ENCODE measurements at places on chromosomes 3 and 15. TPM values are rescaled to one million over a fixed set of nuclear protein-coding genes. Genes with fewer than 3 reads are reported as not detected.

EHHADH gene
- 59.1 TPM for total RNA-seq

- H3K4me1 ChIP-seq, result no peaks in the 10 kb centered on the region
- no peaks in the 10 kb centered on the region for H3K36me3 ChIP-seq
- DNase-seq, result no peak
- H3K27ac ChIP-seq, result no peak overlapping the region
- H3K4me3 ChIP-seq, result no peak overlapping the region
These were observed 44.8 kb downstream of the FGD5 start for GRCh38 chr3:14863333-14864100.

DNA sequence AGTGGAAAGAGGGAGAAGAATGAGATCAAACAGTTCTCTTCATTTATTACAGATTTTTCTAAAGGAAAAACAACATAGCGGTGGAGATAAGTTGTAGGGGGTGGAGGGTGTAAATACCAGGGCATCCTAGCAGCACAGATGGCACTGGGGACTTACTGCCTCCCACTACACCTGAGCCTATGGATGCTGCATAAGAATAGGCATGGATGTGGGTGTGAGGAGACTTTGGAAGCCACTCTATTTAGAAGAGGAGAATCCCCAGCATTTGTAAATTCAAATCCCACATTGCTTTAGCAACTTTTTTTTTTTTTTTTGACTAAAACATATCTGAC, 27.4 kb upstream of the IL1RAP start:
- no peak for DNase-seq
- H3K4me3 ChIP-seq, result no peak overlapping the region
- H3K4me1 ChIP-seq, result no peaks in the 10 kb centered on the region
- no peak overlapping the region for H3K27ac ChIP-seq

DNA sequence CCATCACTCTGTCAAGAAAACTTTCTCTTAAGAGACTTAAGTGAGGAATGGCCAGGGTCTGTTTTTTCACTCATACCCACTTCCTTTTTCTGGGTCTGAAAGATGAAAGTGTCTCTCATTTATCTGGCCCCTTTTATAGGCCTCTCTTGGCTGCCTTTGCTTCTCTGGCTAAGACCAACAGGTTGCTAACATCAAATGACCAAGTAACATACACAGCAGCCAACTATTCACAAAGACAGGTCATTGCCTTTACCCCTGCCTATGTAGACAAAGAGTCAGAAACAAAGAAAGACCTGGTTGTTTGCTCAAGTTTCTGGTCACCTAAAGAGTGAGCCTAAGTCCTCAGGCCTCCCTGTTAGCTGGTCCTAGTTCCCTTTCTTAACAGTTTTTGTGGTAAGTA, 24.0 kb upstream of the CSTA start:
- no peak overlapping the region for H3K27ac ChIP-seq
- peaks cover 17% of the 10 kb centered on the region for H3K4me1 ChIP-seq
- no peak for DNase-seq
- H3K4me3 ChIP-seq, result no peak overlapping the region
- no peaks in the 10 kb centered on the region for H3K27me3 ChIP-seq

CCR3 gene
- not detected for total RNA-seq

DNA sequence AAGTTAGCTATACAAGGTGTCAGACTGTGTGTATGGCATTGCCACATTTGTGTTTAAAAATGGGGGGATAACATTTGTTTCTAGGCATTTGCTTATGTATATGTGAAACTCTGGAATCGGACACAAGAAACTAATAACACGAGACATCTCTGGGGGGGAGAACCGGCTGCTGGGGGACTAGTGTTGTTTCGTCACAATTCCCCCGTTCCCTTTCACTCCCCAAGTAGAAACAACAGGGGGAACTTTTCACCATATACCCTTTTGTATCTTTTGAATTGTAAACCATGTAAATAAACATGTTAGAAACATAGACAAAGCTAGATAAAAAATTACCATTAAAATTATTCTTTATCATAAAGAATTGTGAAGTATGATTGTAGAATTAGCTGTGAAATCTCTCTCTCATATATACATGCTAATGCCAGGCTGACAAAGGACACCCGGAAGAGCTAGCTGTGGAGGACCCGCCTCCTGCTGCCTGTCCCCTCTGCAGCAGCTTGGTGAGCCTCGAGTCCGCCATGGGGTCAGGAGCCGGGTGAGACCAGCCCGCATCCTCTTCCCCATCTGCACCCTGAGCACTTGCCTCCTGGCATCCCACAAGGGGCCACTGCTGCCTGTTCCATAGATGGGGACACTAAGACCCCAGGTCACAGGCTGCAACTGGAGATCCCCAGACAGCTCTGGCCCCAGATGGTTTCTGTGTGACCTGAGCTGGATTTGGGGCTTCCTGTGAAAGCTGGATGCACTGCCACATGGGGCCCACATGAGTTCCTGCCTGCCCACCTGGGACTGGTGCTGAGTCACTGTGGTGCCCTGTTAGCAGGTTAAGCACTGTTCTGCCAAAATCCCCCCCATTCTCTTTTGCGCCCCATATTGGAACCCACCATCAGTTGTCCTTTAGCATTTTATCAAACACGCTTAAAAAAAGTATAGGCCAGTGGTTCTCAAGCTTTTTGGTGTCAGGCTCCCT, 91.6 kb downstream of the IQSEC1 start:
- H3K4me3 ChIP-seq, result no peak overlapping the region
- peaks cover 31% of the 10 kb centered on the region for H3K4me1 ChIP-seq
- no peaks in the 10 kb centered on the region for H3K27me3 ChIP-seq
- no peaks in the 10 kb centered on the region for H3K36me3 ChIP-seq
- DNase-seq, result no peak
- no peak overlapping the region for H3K27ac ChIP-seq

DNA sequence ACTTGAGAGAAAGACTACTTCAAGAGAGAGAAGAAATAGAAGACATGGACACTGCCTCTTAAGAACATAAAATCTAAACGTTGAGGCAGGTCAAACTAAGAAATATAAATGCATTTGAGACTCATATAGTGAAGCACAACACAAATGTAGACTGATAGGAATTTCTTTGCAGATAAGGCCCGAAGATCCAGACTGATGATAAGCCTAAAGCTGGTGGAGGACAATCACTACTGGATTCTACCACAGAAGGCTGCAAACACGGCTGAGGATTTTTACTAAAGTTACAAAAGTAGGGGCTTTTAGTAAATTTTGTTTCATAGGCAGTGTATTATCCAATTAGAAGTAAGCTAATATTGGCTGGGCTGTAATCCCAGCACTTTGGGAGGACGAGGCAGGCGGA, 278.3 kb downstream of the RAP2B start:
- H3K4me3 ChIP-seq, result no peak overlapping the region
- no peaks in the 10 kb centered on the region for H3K27me3 ChIP-seq
- no peak overlapping the region for H3K27ac ChIP-seq
- DNase-seq, result no peak
- no peaks in the 10 kb centered on the region for H3K36me3 ChIP-seq

HDC gene
- not detected for total RNA-seq

GRCh38 chr3:58164199-58164879, 46.4 kb downstream of the DNASE1L3 start:
- peaks cover 62% of the 10 kb centered on the region for H3K36me3 ChIP-seq
- no peaks in the 10 kb centered on the region for H3K27me3 ChIP-seq
- no peak for DNase-seq
- no peak overlapping the region for H3K4me3 ChIP-seq

ZIC1 gene
- total RNA-seq, result not detected

GRCh38 chr3:177561769-177562392, 364.6 kb upstream of the TBL1XR1 start:
- H3K36me3 ChIP-seq, result no peaks in the 10 kb centered on the region
- DNase-seq, result no peak
- no peaks in the 10 kb centered on the region for H3K27me3 ChIP-seq
- no peak overlapping the region for H3K4me3 ChIP-seq

DNA sequence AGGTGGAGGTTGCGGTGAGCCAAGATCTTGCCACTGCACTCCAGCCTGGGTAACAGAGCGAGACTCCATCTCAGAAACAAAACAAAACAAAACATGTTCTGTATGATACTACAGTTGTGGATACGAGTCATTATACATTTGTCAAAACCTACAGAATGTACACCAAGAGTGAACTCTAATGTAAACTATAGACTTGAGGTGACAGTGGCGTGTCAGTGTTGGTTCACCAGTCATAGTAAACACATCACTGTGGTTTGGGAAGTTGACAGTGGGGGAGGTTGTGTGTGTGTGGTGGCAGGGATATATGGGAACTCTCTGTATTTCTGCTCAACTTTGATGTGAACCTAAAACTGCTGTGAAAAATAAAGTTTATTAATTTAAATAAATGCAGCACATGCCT, 33.0 kb upstream of the GNB5 start:
- no peak overlapping the region for H3K4me3 ChIP-seq
- peaks cover 68% of the 10 kb centered on the region for H3K36me3 ChIP-seq
- DNase-seq, result no peak

DNA sequence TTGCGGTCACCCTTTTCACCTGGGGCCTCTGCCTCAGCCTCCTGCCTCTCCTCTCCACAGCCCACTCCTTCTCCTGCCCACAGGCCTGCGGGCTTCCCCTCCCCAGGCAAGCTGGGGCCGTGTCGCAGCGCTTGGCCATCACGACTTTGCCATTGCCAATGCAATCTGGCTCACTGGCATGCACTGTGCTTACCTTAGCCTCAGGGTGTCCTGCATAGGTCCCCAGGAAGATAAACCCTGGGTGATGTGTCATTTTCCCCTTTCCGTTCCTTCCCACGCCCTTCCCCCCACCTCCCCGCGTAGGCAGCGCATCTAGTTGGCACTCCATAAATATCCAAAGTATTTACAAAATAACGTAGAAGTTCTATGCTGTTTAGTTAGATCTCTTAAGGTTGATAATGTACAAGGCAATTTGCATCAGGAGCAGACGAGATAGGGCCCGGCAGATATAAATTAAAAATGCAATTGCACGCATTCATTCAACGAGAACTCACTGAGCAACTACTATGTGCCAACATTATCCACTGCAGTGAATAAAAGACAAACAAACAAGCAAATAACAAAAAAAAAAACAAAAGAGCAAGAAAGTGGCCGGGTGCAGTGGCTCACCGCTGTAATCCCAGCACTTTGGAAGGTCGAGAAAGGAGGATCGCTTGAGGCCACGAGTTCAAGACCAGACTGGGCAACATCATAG, 973 bp upstream of the COPG1 start:
- peak overlapping the region; percentile 72 for H3K4me3 ChIP-seq
- no peaks in the 10 kb centered on the region for H3K27me3 ChIP-seq
- peaks cover 18% of the 10 kb centered on the region for H3K36me3 ChIP-seq
- peaks cover 58% of the 10 kb centered on the region for H3K4me1 ChIP-seq
- peak overlapping the region; percentile 93 for H3K27ac ChIP-seq
- no peak for DNase-seq

DNA sequence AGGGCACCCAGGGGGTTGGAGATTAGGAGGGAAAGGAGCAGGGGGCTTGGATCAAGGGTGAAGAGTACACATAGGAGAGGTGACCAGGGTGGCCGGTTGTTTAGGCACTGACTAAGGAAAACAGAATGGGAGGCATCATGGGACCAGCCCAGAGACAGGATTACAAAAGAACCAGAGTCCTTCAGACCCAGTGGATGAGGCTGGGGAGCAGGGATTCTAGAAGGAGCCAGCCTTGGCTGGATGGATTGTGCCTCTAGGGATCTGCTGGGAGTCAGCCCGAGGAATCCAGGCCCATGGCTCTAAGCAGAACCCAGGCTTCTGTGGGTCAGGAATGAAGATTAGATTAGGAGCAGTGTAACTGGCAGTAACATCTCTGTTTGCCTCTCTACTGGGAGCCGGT, 98.6 kb downstream of the ARNT2 start:
- DNase-seq, result no peak
- no peaks in the 10 kb centered on the region for H3K36me3 ChIP-seq
- H3K4me1 ChIP-seq, result peaks cover 5% of the 10 kb centered on the region
- H3K4me3 ChIP-seq, result no peak overlapping the region
- no peaks in the 10 kb centered on the region for H3K27me3 ChIP-seq
- no peak overlapping the region for H3K27ac ChIP-seq

DNA sequence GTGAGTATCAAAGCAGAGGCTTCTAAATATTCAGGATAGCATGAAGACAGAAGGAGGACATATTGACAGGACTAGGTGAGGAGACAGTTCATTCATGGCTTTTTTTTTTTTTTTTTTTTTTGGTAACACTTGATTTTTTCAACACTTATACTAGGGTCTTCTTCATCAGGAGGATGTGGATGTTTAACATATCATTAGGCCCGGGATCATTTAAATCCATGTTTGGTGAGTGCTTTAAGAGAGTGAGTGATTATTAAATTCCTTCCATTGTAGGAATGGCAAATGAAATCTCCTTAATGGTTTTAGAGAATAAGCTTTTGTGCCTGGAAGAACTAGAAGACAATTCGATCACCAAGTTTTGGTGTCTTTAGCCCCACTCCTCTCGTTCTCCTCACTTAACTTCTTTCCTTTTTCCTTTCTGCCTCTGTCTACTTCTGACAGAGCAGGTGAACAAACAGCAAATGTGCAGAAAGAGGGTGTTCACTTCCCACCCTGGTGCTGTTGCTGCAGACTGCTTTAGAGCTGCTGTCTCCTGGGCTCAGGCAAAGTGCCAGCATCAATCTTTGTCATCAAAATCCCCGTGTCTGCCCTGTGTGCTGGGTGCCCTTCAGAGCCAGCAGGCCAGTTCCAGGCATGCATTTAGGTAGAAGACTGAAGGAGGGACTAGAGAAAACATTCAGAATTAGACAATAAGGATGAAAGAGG, 35.6 kb upstream of the RAB11A start:
- no peaks in the 10 kb centered on the region for H3K36me3 ChIP-seq
- DNase-seq, result peak; percentile 29
- peak overlapping the region; percentile 3 for H3K4me3 ChIP-seq

- H3K27ac ChIP-seq, result no peak overlapping the region
- no peaks in the 10 kb centered on the region for H3K36me3 ChIP-seq
- H3K27me3 ChIP-seq, result peaks cover 12% of the 10 kb centered on the region
- no peak overlapping the region for H3K4me3 ChIP-seq
- DNase-seq, result no peak
These were observed 129.8 kb upstream of the MEF2A start for GRCh38 chr15:99435877-99436541.

RBPMS2 gene
- total RNA-seq, result not detected

SNX22 gene
- total RNA-seq, result 5.5 TPM

- DNase-seq, result no peak
- no peak overlapping the region for H3K27ac ChIP-seq
- peaks cover 14% of the 10 kb centered on the region for H3K4me1 ChIP-seq
- H3K36me3 ChIP-seq, result no peaks in the 10 kb centered on the region
- H3K27me3 ChIP-seq, result peaks cover 31% of the 10 kb centered on the region
These were observed 30.7 kb upstream of the RPS17 start for GRCh38 chr15:82570721-82571508.

DNA sequence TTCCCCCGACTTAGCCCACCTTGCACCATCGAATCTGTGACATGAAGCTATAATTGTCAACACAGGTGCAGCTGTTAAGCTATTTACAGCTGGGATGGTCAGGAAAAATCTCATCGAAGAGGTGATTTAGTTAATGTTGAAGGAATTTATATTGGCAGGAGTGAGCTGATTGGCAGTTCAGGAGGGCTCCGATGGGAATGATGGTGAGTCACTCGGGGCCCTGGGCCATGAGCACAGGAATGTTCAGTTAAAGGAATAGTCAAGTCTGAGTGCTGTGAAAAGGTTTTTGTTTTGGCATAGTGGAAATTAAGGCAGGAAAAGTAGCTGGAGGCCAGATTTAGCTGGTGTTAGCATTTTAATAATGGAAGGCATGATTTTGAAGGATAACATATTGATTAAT, 95.7 kb downstream of the OXSM start:
- no peak for DNase-seq
- H3K27me3 ChIP-seq, result 0 out of 3 replicates have a peak, but pooled peaks cover 3% of the 10 kb centered on the region
- H3K4me3 ChIP-seq, result no peak overlapping the region
- H3K36me3 ChIP-seq, result no peaks in the 10 kb centered on the region
- no peaks in the 10 kb centered on the region for H3K4me1 ChIP-seq

Data from HepG2 (cell line).